Fibroblast of skin of left biceps (primary cell): ENCODE measurements at places on chromosomes 11 and 22.

GRCh38 chr11:126601550-126602215 is 246.2 kb downstream of the ST3GAL4 start:
- DNase-seq = no peak

- DNase-seq = no peak
These were observed 34.3 kb upstream of the CECR2 start for GRCh38 chr22:17334983-17335382.

GRCh38 chr11:108160970-108161566 is 39.7 kb downstream of the ACAT1 start:
- DNase-seq = no peak

- DNase-seq = no peak
These were observed 712.4 kb downstream of the TBC1D22A start for GRCh38 chr22:47474895-47475294.

DNA sequence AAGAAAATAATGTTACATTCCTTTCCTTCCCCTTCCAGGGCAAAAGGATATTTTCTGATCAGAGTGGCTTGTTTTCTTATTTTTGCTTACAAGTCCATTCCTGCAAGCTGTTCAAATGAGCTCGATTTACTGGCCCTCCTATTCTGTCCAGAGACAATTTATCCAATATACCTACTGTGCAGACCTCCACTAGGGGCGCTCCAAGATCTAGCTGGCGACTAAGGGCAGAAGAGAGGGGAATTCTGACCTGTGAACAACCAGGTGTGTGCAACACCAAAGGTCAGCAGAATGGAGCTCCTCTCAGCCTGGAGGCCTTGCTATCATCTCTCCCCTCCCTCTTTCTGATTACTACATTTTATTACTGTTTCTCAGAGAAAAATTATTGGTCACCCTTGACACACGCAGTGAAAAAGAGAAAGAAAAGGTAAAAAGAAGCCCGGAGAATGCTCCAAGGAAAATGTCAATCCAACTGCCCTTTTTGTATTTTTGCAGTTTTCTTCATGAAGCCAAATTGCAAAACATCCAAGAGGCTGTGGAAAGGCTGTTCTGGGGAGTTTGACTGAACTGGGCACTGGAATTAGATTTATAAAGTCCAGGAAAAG is 3.2 kb downstream of the SEZ6L start:
- no peak for DNase-seq

GRCh38 chr22:27438271-27438980 is 363.1 kb downstream of the MN1 start:
- DNase-seq = no peak

- DNase-seq = no peak
These were observed 45.3 kb downstream of the PC start for GRCh38 chr11:66912911-66913310.

- no peak for DNase-seq
These were observed 122.9 kb upstream of the HSD17B12 start for GRCh38 chr11:43557553-43558110.

DNA sequence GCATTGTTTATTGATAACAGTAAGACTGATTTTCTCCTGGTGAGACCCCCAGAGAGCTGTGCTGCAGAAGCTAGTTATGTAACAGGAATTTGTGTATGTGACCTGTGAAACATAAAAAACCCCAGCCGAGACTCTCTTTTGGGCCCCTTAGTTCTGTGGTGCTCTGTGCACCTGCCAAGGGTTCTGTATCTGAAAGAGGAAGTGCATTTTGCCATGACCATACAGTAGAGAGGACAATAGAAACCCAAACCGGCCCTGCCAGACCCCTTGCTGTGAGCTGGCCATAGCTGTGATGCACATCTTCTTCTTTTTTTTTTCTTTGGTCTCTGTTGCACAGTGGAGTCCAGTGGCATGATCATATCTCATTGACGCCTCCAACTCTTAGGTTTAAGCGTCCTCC is 31.4 kb upstream of the APOL5 start:
- no peak for DNase-seq

- DNase-seq = peak; percentile 65
These were observed 29.0 kb upstream of the PARVG start for GRCh38 chr22:44151676-44152075.

- DNase-seq = no peak
These were observed 8.9 kb upstream of the ETS1 start for GRCh38 chr11:128596250-128596649.

DNA sequence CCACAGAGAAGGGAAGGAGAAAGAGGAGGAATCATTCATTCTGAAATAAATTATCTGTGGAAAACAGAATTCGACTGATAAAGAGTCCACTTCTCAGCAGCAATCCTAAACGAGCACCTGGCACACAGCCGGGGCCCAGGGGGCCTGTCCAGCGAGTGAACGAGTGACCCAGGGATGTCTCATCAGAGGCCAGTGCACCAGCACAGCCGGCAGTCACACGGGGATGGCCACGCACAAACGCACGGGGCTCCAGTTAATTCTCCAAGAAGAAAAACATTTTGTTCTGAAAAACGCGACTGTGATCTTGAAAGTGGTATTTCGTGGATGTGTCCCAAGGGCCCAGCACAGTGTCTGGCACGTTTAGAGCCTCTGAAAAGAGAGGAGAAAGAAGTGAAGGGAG is 154.6 kb downstream of the BRD1 start:
- DNase-seq = no peak

DNA sequence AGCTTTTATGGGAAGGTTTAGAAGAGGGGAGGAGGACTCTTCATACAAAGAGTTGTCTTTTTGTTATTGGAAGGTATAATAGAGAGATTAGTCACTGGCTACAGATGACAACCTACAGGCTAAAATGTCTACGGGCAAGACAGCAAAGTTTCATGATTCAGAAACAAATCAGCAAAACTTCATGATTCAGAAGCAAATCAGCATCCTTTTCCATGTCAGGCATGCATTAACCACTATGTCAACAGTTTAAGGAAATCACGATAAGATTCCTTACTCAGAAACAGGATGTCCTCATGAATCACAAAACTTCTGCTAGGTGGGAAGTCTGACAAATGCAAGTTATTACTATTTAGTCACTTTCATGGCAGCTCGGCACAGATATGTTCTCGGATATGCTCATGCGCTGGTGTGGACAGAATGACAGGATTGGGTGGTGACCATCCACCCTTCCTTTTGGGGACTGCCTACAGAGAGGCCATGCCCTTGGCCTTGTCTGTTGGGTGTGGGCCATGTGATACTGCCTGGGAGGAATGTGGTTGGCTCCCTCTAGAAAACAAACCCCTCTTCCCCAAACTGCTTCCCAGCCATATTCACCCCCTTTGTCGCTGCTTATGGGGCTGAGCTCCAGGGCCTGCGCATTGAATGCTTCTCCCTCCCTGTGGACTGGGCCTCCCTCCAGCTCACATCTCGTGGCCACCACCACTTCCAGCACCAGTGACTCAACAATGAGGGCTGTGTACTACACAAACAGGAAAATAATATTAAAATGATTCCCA is 10.1 kb downstream of the C11orf91 start:
- DNase-seq = peak; percentile 91

- DNase-seq = no peak
These were observed 23.4 kb upstream of the WNT7B start for GRCh38 chr22:46000081-46001027.

DNA sequence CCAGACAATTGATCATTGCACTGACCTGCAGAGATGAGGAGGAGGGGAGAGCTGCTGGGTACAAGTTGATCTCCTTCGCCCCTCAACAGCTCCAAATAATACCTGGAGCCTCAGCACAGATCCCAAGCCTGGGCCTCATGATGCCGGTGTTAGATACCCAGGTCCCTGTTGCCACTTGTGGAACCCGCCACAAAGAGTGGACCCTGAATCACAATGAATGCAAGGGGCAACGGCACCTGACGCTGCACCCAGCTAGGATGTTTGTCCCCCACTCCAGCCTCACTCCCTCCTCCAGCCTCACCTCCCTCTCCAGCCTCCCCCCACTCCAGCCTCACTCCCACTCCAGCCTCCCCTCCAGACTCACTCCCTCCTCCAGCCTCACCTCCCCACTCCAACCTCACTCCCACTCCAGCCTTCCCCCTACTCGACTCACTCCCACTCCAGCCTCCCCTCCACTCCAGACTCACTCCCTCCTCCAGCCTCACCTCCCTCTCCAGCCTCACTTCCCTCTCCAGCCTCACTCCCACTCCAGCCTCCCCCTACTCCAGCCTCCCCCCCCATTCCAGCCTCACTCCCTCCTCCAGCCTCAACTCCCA is 879.0 kb downstream of the BRD1 start:
- DNase-seq = no peak

DNA sequence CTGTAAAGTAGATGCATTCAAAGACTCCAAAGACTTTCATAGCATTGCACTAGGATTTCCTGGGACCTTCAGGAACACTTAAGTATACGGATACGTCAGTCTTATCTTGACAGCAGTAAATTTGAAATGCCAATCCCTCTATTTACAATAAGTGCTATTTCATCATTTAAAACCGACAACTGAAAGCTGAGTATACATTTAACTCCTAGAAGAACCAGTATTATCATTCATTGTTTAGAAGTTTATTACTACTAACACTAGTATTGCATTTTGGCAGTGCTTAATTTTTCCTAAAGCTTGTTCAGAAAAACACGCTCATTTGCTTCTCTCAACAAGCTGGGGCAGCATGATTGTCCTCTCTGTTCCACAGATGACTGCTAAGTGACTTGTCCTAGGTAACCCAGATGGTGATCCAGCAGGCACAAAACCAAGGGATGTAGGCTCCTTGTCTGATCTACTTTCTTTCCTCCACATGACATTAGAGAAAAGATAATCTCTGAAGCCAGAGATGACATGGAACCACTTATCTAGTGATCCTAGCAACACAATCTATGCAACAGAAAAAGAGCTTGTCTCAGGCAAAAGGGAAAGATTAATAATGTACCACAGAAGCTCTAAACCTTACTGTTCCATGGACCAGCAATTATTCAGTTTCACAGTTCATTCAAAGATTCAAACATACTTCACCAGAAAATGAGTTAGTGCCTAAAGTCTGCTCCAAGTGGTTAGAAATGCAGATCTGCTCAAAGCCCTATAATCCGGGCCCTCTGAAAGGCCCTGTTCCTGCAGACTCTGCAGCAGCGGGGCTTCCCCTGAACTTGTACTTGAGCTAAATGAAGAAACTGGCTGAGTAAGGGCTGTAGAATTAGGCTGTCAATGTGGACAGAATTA is 5.2 kb downstream of the MAML2 start:
- no peak for DNase-seq

DNA sequence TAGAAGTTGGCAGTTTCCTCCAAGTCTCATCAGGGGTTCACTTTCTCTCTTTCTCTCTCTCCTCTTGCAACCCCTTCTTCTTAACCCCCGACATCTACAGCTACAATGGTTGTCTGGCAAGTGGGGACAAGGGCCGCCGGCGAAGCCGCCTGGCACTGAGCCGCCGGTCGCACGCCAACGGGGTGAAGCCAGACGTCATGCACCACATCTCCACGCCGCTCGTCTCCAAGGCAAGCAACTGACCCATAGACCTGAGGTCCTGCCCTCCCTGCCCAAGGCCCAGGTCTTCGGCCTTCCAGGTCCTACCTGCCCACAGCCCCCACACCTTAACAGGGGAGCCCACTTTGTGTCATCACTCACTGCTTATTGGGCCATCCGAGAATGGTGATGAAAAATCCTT is 4.4 kb downstream of the PELI3 start:
- DNase-seq = no peak

- no peak for DNase-seq
These were observed 41.5 kb downstream of the SGSM1 start for GRCh38 chr22:24847490-24847889.

DNA sequence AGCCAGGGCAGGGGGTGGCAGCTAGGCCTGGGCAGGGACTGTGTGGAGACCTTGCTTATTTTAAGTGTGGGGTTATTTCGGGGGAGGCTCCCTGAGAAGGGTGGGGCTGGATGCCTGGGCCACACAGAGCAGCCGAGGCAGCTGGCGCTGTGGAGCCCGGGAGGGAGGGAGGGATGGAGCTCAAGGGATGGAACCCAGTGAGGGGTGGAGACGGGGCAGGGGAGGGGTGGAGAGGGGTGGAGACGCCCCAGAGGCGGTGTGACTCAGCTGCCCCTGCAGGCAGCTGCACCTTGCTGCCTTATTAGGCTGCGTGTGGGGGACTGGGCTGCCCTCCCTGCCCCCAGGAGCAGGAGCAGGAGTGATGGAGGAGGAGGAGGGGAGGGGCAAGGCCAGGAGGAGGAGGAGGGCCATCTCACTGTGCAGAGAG is 9.8 kb upstream of the TSSC4 start:
- peak; percentile 15 for DNase-seq

GRCh38 chr11:59240322-59240721 is 27.6 kb upstream of the MPEG1 start:
- DNase-seq = no peak

DNA sequence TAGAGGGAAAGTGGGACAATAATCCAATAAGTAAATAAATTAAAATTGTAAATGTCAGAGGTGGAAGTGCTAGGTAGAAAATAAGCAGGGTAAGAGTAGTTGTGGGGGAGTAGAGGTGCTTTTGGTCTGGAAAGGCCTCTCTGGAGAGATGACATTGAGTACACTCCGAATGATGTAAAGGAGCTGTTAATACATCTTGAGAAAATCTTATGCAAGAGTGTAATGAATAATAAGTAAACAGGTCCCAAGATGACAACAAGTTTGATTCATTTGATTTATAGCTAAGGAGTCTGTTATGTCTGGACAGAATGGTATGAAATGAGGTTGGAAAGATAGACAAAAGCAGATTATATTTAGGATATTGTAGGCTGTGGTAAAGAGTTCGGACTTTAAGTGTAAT is 87.5 kb downstream of the TMEM135 start:
- peak; percentile 29 for DNase-seq

GRCh38 chr22:45212306-45212709 is 28.4 kb downstream of the KIAA0930 start:
- peak; percentile 64 for DNase-seq

DNA sequence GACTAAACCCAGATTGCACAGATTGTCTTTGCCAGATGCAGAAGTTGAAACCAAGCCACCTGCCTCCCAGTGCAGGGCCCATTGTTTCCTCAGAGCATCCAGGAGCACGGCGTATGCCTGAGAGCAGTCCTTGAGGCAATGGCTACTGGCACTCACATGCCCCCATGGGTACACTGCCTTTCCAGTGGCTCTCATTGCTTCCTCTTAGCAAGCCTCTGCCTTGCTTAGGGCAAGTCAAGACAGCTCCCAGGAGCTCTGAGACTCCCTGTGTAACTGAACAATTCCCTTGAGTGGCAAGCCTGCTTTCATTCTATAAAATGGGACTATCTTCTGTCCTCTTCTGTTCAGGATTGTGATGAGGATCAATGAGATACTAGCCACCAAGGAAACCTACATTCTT is 4.1 kb downstream of the SYTL2 start:
- DNase-seq = no peak

- DNase-seq = peak; percentile 83
These were observed 6.4 kb upstream of the ARFGAP3 start for GRCh38 chr22:42863349-42863961.
